KG1 (cell line): ENCODE measurements at places on chromosomes 7 and 10.

DNA sequence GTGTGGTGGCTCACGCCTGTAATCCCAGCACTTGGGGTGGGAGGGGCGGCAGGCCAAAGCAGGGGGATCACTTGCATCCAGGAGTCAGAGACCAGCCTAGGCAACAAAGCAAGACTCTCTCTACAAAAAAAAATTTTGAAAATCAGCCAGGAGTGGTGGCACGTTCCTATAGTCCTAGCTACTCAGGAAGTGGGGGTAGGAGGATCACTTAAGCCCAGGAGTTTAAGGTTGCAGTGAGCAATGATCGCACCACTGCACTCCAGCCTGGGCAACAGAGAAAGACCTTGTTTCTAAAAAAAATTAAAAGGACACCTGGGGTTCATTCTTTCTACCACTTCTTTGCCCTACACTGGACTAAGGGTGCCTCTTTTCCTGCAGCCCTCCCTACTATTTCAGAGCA, 15.1 kb downstream of the WAPL start:
- no peak for DNase-seq

GRCh38 chr10:97683556-97684367, 3.3 kb downstream of the AVPI1 start:
- DNase-seq: no peak

DNA sequence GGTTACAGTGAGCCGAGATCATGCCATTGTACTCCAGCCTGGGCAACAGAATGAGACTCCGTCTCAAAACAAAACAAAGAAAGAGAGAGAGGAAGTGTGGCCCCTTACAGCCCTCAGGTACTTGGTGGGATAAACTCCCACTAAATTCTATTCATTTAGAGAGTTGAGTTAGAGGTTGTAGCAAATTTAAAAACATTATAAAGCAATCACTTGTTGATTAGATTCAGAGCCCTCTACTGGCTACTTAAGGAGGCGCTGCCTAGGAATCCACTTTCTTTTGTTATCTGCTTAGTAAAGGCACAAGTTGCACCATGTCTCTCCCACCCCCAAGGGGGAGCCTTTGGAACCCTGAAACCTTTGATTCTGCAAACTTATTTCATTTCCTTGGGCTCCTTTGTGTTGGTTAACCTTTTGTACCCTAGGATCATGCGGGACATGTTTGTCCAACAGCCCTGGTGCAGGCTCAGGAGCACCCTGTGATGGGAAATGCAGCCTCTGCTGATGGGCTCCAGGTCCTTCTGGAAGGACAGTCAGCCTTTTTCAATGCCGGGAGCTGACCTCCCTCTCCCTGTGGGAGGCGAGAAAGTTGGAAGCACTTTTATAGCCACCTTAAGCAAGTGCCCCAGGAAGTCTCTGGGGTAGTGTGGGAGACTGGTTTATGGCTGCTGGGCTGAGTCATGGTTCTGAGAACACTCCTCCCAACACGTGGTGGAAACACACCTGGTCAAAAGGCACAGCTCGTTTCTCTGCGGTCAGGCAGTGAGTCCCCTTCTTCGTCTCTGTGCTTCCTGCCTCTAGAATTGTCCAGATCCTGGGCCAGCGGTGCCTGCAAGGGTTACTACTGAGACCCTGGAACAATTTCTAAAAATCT, 2.3 kb downstream of the HKDC1 start:
- peak; percentile 87 for DNase-seq

GRCh38 chr7:157006829-157007469, 3.5 kb downstream of the MNX1 start:
- no peak for DNase-seq

GRCh38 chr10:111648046-111648445, 535.5 kb downstream of the GPAM start:
- DNase-seq: no peak

DNA sequence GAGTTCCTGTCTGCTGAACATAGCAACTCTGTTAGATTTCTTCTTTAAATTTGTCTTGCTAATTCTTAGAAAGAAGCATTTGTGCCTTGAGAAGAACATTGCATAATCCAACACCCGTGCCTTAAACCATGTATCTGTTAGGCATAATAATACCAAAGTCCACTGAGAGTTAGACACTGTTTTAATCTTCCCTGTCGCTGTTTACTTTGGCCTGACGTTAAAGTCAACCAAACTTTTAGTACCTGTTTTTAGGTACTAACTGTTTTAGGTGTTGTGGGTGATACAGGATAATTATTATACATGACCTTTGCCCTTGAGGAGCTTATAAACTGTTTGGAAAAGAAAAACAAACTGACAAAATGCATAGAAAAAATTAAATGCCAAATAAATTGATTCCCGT, 43.6 kb downstream of the KLHDC10 start:
- no peak for DNase-seq

- DNase-seq: no peak
These were observed 12.4 kb downstream of the CTBP2 start for GRCh38 chr10:125147971-125148439.

DNA sequence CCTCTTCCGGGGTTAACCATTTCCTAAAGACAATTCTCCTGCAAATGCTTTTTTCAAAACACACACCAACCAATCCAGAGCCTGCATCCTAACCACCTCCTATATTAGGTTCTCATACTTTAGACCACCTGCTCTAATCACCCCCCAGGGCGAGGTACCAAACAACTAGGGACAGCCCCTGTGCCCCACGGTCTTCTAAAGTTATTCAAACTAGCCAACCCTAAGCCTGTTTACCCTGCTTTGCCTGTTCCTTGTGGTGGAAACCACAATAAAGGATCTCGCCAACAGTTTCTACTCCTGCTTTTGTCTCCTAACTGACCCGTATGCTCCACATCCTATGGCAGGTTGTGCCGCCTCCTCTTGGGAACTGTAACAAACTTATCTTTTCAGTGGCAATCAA, 21.1 kb downstream of the SP4 start:
- DNase-seq: no peak

GRCh38 chr7:71021131-71021530, 110.8 kb upstream of the GALNT17 start:
- DNase-seq: no peak

DNA sequence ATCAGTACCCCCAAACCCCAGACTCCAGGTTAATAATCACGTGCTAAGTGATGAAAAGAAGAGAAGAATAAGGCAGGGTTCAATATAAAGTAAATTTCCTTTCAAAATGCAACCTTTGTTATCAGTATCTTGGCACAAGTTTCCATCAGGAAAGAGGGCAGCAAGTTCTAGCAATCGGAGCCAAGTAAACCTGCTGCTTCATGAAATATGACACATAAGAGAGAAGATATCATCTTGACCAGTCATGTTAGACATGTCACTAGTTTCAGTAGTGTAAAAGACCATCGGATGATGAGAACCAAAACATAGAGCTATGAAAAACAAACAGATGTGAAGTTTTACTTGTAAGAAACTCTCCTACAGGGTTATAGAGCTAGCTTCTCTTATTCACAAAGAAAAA, 44.0 kb downstream of the AASS start:
- DNase-seq: no peak

DNA sequence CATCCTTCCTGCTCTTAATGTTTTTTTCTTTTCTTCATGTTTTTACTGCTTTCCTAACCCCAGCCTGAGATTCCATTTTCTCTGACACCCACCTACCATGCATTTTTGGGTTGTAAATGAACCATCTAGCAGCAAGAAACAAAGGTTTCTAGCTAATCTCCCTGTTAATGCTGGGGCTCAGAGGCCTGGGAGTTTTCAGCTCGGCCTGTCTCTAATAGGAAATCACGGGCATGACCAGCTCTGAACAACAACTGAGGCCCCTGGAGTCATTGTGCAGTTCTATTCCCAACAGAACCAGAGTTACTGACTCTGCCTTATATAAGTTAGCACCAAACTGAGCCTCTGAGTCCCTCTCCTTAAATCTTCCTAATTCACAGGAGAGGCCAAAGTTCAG, 134.8 kb downstream of the CFAP58 start:
- no peak for DNase-seq

DNA sequence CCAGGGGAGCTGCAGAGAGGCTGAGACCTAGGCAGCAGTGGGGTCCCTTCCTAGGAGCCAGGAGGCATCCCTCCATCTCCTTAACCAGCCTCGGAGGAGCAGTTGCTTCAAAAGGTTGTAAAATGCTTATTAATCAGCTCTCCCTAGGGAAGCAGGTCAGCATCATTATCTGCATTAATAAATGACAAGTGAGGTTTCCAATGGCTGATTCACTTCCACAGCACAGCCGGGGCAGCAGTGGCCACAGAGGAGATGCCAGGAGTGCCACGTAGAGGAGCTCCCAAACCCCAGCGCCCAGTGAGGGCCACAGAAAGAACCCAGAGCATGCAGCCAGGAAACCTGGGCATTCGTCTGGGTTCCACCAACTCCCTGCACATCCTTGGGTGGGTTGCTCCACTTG, 8.2 kb upstream of the NPFFR1 start:
- no peak for DNase-seq

DNA sequence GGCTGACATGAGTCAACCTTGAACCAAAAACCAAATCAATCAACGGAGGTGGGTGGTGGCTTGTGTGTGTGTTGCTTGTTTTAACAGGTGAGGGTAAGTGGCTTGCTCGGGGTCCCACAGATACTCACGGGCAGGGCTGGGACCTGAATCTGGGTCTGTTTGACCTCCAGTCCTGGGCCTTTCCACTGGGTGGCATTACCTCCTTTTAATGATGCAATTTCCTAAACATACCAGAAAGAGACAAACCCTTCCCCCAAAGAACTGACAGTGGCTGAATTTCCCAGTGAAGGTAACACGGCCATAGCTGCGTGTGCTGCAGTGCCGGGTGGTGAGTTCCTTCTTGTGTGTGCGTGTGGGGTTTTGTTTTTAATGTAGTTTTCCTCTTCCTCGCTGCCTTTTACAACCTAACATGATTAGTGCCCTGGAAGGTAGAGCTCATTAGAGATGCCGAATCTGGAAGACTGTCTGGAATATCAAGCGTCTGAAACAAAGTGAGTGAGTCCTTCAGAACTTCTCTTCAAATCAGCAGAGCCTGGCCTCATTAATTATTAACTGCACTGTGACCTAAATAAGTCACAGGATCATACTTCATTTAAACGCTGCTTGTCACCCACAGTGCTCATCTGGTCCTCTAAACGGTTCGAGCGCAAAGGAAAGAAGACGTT, 166.1 kb upstream of the TCERG1L start:
- no peak for DNase-seq
